Stimulated activated CD4-positive, alpha-beta T cell treated with anti-CD3 and anti-CD28 coated beads, TNF-alpha, amount 100 ng/mL, for 1 hour (primary cell): ENCODE measurements at places on chromosomes 3 and 15.

DNA sequence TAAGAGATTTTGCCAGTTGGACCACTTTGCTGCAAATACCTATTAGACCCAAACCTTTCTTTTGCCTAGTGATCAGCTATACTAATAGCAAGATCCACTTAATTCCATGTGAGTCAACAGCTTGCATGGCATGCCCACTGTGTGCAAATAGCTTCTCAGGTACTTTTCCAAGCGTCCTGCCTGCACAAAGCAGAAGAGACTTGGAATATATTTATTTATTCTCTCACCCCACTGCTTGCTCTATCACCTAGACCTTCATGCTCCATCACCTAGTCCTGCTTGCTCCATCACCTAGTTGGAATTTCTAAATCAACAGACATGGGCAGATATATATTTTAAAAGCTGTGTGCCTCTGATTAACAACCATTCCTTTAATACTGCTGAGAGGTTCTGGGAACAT, 47.6 kb downstream of the MBNL1 start:
- no peak for DNase-seq

- no peak for DNase-seq
Measured at GRCh38 chr3:141129541-141130011, 78.4 kb downstream of the SPSB4 start.

DNA sequence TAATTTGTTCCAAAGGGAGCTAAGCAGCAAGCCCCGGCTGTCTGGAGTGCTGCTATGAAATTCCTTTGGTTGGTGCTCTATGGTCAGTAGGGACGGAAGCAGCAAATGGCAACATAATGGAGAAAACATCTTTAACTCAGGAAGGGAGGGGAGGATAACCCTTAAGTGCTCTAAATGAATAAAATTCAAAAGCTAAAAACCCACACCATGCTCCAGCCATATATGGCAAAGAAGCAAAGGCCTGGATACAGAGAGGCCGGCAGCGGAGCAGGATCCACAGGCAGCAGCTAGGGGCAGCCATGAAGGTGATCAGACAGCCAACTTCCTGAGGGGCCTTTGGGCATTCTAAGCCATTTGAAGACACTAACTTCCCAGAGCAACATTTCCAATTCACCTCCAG, 38.9 kb downstream of the IL17RD start:
- no peak for DNase-seq

DNA sequence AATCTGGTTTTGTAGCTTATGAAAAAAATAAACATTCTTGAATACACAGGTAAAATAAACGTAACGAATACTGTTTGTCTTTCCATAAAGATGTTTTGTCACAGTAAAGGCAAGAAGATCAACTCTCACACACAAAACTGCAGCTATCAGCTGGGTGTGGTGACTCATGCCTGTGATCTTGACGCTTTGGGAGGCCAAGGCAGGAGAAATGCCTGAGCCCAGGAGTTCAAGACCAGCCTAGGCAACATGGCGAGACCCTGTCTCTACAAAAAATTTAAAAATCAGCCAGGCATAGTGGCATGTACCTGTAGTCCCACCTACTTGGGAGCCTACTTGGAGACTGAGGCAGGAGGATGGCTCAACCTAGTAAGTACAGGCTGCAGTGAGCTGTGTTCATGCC, 39.6 kb downstream of the CBLB start:
- no peak for DNase-seq
